ENCODE measurements at places on chromosomes 12 and 14.

- peak; percentile 24 for DNase-seq
Measured at GRCh38 chr12:77204083-77204482, 138.7 kb upstream of the E2F7 start.

DNA sequence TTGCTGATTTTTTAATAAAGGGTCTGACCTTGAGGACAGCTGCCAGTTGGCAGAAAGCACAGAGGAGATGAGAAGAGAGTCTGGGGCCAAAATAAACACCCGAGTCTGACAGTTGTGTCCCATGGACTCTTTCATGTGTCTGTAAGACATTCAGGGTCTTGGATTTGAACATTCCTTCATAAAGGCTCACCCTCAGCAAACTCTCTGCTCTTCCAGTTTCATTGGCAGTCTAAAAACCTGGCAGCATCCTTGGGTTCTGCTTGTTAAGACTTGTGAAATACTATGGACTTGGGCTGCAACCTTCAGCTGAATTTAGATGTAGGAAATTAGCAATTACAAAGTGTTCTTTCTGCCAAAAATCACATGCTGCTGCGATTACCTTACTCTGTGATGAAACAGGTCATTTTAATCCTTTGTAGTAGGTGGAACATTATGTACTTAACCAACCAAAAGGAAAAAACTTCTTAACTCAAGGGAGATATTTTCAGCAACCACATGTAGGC, 32.0 kb upstream of the LMNTD1 start:
- no peak for DNase-seq

DNA sequence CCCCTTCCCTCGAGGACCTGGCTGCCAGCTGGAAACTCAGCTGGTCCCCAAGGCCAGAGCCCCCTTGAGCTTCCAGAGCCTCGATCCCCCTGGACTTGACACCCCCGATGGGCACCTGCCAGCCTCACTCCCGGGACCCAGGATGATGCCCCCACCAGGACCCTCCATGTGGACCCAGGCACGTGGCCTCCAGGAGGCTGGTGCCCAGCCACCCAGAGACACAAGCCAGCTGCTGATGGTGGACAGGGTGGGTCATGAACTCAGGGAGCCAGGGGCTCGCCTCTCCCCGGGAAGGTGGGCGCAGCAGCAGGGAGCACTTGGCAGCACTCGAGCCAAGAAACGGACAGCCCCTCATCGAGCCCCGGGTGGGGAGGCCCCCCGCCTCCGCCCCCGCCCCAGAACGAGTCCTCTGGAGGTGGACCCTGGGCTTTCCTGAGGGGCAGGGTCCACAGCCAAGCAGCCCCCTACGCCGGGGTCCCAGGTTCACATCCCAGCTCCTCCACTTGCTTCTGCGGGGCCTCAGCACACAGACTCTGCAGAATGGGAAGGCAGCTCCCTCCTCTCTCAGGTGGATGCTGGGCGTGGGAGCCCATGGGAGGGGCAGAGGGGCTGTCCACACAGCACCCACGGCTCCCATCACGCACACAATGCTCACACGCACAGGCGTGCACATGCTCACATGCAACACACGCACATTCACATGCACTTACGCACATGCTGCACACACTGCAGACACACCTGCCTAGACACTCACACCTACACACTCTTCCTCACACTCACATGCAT, 12.1 kb downstream of the C14orf180 start:
- no peak for DNase-seq

DNA sequence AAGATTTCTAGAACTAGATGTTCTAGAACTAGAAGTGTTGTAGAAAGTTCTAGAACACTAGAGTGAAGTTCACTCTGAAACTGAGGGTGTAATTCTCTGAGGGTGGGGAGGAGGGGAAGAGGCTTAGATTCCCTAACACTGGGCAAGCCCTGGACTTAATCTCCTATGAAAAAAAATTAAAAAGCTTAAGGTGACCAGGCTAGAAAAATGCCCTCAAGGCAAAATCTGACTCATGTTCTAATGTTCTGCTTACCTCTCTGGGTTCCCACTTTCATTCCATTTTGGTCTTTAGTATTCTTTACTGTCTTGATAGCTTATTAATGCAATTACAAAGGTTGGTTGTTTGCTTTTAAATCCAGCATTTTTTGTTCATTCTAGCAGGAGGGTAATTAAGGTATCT, 101.5 kb downstream of the KICS2 start:
- no peak for DNase-seq

- peak; percentile 70 for DNase-seq
Measured at GRCh38 chr12:16076557-16076956, 165.4 kb downstream of the DERA start.

DNA sequence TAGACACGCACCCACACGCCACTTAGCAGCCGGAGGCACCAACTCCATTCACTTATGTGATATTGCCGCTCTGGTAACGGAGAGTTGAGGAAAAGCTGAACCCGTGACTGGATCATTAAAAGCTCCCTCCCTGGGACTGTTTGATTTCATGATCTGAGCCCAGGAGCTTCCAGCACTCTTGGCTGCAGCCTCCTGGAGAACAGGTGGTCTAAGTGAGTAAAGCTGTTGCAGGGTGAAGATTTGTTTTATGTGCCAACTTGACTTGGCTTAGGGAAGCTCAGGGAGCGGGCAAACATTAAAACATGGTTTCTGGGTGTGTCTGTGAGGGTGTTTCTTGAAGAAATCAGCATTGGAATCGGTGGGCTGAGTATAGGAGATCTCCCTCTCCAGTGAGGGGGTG, 16.9 kb upstream of the TMEM132C start:
- no peak for DNase-seq

- no peak for DNase-seq
Measured at GRCh38 chr14:99128185-99128584, 143.8 kb downstream of the BCL11B start.

DNA sequence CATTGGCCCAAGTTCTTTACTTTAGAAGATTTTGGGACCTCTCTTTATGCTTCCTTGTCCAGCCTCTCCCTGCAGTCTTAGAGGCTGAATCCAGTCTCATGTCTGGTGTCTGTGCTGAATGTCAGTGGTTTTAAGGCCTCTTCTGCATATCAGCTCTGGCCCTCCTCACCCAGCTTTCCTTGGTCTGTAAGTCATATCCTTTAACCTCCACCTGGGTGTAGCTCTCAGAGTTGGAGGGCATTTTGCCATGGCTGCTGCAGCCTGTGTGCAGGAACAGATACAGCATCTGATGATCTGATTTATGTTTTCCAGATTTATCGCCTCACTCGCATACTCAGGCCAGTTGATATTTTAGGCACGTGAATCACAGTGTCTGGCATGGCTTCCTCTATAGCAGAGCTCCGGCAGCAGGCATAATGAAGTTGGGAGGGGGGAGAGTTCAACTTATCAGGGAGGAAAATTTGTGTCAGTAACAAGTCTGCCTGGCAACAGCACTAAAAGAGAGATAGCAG, 335.0 kb downstream of the PCNX1 start:
- no peak for DNase-seq

- DNase-seq = no peak
Measured at GRCh38 chr12:116502989-116503496, 56.1 kb upstream of the MAP1LC3B2 start.

DNA sequence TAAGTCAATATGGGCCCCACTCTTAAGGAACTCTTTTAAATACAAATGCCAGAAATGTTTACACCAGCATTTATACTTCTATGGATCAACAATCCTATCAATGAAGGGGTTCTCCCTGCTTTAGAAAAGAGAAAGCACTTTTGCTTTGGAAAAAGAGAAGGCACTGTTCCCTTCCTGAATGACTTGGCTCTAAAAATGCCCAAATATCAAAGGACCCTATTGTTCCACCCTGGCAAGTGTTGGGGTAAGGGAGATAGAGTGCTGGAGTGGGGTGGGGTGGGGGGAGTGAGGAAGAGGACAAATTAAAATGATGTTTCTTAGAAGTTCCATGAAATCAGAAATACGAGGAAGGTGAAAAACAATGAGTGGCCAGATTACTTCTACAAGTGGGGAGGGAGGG, 131.6 kb upstream of the GRIN2B start:
- no peak for DNase-seq

DNA sequence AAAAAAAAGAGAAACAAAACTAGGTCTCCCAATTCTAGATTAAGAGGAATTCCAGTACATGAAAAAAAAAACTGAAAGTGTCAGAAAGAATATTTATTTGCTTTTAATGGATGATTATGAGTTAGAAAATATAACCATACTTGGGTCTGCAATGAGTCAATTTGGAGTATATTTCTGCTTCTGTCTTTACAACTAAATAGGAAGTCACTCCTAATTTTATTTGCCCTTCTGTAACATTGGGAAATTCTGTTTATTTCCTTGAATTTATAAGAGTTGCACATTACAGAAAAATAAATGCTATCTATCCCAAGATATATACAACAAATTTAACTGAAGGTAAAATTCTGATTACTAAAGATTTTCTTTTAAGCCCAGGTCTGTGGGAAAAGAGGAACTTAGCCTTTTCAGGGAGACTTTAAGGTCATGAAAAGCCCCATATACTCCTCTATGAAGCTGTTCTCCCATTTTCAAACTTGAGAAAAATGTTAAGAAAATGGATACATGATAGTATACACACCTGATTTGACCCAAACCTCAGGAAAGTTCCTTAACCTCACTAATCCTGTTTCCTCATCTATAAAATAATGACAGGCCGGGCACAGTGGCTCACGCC, 7.2 kb downstream of the SINHCAF start:
- DNase-seq = no peak

DNA sequence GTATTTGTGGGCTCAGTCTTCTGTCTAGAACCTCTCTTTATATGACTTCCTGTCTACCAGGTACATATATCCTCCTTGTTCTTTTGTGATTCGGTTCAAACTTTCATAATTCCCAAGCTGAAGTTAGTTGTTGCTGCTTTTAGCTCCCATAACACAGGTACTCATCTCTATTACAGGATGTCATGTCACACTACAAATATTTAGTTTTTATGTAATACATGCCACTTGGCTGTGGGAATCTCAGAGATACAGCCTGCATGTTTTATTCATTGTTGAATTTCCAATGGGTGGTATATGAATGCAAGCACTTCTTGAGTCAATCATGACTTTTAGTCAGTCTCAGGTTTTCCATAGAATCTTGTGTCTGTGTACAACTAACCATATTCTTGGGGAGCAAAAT, 122.7 kb downstream of the SINHCAF start:
- no peak for DNase-seq

GRCh38 chr12:108855284-108856169, 1.9 kb downstream of the SSH1 start:
- no peak for DNase-seq

DNA sequence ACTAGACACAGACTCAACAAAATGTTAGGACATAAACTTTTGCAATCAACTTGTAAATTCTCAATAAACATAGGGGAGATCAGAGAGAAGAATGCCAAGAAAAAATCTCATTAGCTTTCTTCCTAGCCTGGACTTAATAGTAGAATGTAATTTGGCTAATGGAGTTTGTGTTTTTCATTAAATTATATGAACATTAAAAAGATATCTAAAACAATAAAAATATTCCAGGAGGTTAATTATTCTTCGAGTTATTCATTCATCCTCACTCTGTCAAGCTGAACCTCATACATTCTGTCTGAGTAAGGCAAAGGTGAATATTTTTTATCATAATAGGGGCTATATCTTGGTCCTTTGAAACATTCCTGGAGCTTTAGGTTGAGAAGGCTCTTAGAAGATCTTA, 551.9 kb upstream of the TBX3 start:
- no peak for DNase-seq

- no peak for DNase-seq
Measured at GRCh38 chr12:102793921-102794320, 123.1 kb downstream of the PAH start.

GRCh38 chr14:76320486-76320885, 55.5 kb upstream of the ESRRB start:
- DNase-seq = no peak

- peak; percentile 66 for DNase-seq
Measured at GRCh38 chr12:95820096-95820703, 29.6 kb upstream of the NTN4 start.

GRCh38 chr14:95078867-95079266, 78.5 kb downstream of the DICER1 start:
- DNase-seq = no peak

DNA sequence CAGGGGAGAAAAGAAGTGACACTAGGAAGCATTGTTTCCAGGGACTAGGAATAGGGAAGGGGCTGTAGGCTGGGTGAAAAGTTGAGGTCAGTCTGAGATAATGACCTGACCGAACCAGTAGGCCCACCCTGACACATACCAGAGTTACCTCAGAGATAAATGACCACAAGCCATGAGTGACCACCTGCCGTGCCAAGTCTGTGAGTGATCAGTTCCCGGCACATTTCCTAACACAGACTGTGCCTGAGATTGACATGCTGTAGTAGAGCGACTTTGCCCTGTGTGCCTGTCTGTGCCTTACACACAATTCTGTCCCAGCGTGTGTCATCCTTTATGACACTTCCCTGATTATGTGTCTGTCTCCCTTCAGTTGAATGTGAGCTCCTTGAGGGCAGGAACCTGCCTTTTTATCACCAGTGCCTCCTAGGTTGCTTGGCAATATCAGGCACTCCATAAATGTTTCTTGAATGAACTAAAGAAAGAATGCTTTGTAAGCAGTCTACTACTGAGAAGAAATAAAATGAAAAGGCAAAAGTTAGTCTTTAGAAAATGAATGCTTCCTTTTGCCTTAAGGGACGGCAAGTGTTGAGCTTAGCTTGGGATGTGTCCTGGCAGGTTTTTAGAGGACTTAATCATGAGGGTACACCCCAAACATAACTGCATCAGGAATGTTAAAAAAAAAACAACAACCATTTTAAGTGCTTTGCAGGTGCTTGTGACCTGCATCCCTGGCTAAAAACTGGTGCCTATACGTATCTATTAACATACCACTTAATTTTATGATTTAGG, 9.6 kb upstream of the SSPN start:
- DNase-seq = no peak

DNA sequence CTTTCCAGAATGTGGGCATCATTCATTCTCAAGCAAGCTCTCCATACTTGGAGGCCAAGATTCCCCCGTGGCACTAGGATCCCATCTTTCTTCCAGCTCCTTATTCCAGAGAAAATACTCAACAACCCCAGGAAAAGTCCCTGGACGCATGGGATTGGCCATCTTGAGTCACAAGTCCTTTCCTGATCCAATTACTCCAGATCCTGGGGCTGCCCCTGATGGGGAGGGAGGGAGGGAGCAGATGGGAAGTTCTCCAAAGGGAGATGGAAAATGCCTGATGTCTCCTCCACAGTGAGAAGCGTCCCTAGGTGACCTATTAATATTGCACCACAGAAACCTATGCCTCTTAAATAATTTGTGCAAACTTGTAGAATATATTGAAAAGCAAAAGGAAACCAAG, 12.4 kb upstream of the KCNK13 start:
- no peak for DNase-seq

GRCh38 chr12:90303771-90304170, 595.1 kb upstream of the ATP2B1 start:
- no peak for DNase-seq

GRCh38 chr12:125129591-125130255, 64.5 kb downstream of the AACS start:
- DNase-seq = no peak

GRCh38 chr14:99821519-99822508, 28.6 kb downstream of the EML1 start:
- no peak for DNase-seq
